Stimulated activated CD4-positive, alpha-beta T cell treated with anti-CD3 and anti-CD28 coated beads, Interleukin-2, amount 100 ng/mL, for 4 hours (primary cell): ENCODE measurements at places on chromosomes 5 and 9.

DNA sequence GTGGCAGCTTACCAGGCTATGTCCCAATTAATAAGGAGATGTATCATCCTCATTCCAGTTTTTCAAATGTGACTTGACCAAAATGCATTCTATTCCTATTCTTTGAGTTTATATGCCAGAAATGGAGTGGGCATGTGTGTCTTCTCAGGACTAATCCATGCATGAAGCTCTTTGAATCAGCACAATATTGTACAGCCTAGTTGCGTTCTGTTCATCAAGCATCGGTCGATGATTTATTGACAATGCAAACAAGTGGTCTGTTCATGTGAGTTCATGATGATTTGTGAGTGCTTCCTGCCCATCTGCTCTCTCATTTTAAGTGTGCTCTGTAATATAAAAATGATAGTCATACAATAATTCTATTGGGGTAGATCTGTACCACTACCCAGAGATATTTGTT lies 48.3 kb downstream of the PALM2AKAP2 start:
- no peak for DNase-seq

- no peak for DNase-seq
These were observed 21.1 kb upstream of the CPEB4 start for GRCh38 chr5:173866858-173867679.

DNA sequence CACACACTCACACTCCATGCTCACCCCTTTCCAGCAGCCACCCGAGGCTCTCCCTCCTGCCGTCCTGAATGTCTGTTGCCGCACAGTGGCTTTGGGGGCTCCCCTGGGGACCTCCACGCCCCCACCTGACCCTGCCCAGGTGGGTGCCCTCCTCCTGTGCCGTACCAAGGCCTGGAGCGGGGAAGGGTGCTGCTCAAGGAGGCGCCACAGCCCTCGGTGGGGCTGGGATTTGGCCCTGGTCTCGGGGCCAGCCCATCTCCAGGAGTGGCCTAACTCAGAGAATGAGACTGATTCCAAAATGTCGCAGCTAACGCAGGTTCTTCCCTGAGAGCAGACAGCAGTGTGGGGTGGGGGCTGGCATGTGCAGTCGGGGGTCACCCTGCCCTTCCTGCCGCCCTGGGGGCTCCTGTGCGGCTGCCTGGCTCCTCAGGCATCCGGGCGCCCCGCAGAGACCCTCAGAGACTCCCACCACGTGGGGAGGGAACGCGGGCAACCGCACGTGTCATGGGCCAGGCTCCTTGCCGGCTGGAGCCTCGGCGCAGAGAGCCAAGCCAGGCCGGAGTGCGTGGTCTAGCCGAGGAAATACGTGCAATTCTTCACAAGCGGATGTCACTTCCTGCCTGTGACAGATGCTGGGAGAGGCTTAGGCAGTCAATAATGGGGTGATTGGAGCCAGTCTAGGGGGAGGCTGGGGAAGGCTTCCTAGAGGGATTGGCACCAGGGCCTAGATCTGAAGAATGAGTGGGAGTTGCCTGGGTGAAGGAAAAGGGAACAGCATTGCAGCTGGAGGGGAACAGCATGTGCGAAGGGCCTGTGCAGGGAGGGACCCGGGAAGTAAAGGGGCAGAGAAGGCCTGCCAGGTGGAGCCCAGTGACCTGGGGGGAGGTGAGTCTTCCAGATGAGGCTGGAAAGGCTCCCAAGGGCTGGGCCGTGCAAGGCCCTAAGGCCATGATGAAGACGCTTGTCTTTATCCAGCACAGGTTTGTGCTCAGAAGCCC lies 44.1 kb downstream of the C9orf50 start:
- DNase-seq = no peak

GRCh38 chr5:121962347-121962670 lies 534 bp downstream of the SRFBP1 start:
- DNase-seq = no peak
